ENCODE measurements at places on chromosomes 1 and 21.

GRCh38 chr1:101826416-101826815 lies 170.3 kb downstream of the OLFM3 start:
- no peak for DNase-seq

DNA sequence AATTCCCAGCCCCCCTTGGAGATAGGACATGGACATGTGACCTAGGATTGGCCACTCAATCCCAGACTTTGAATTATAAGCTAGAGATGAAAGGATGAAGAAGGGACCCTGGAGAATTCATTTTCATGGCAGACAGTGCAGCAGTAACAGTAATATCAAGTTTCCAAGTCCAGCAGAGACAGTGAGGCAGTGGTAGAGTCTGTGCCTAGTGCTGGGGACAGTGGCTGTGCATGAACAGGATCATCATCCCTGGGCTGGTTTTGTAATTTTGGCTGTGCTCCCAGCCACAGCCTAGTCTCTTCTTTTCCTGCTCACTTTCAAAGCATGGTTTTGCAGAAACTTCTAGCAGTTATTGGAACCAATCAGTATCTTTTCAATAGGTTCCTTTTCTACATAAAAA lies 29.6 kb upstream of the CD84 start:
- DNase-seq, result no peak

DNA sequence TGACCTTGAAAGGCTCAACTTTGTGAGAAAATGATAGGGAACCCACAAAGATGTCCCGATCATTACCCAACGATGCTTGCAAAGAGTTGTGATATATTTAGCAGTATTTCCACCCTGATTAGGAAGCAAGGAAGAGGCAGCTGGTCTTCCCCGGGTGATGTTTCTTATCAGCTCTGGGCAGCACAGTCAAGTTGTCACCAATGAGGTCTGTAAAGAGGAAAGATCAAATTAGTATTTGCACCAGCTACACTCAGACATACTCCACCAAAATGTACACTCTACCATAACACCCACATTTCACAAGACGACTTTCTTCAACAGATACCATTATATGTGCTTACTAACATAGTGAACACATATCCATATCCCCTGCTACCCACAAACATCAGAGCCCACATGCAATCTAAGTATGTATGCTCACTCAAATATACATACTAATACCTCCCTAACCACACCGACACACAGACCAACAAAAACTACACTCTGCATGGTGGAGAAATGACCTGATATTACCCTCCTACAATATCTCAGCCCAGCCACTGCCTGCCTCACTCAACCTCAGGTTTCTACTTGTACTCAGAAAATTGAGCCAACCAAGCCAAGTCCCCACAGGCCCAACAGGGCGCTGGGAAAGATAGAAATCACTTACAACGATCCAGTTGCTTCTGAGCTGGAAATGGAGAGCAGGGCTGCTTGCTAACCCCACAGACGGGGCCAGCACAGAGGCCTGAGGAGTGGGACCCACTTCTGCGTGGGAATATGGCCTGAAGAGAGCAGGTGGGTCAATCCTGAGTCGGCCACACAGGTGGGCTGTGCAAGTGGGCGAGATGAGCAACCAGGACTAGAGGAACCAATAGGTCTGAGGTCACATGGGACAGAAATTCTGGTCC lies 4.6 kb upstream of the BTG2 start:
- no peak for DNase-seq

- no peak for DNase-seq
Measured at GRCh38 chr1:165389609-165390008, 33.1 kb upstream of the LMX1A start.

DNA sequence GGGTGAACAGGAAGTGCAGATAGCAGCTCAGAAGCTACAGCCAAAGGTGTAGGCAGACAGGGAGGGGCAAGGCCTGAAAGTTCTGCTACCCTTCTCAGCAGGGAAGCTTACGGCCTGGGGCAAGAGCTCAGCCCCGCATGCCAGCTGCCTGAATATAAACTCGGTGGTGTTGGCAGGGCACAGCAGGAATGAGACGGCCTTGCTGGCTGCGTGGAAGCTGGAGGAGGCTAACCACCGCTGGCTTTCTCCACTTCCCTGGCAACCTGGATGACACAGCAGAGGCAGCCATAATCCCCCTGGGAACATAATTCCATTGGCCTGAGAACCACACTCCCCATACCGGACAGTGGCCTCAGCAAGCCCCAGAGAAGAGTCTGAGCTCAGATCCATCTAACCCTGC lies 81.9 kb upstream of the PRRC2C start:
- peak; percentile 12 for DNase-seq

GRCh38 chr1:48761986-48762385 lies 14.7 kb downstream of the BEND5 start:
- DNase-seq, result no peak

- DNase-seq, result no peak
Measured at GRCh38 chr1:155966750-155967149, 11.6 kb downstream of the ARHGEF2 start.

DNA sequence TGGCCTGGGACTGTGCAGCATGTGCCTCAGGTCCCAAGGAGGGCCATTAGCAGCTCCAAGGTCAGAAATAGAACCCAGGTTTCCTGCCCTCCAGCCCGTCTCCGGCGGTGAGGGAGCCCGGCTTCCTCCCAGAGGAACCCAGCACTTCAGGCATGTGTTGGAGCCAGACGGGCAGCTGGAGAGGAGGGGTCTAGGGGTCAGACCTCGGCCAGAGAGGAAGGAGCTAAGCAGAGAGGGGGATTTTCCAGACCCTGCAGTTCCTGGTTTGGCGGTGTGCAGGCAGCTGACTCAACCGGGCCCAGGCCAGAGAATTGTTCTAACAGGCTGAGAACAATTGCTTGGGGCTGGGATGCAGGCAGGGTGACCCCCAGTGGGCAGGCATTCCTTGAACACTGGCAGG lies 37.1 kb downstream of the HSPG2 start:
- no peak for DNase-seq

Data from HFFc6 (cell line).